HFFc6 (cell line): ENCODE measurements at places on chromosomes 4 and X. TPM values are rescaled to one million over a fixed set of nuclear protein-coding genes. Genes with fewer than 3 reads are reported as not detected.

FHDC1 gene
- 0.30 to 0.51 TPM (median 0.50 TPM) in 3 replicates for total RNA-seq

S100G gene
- not detected in 3 replicates for total RNA-seq

CHM gene
- total RNA-seq, result 21.0 and 23.2 TPM in 2 replicates

SETD7 gene
- 61.5 and 83.3 TPM in 2 replicates for total RNA-seq

CPE gene
- not detected in 3 replicates for total RNA-seq

NRK gene
- not detected in 3 replicates for total RNA-seq

SPANXA2 gene
- 1.3 to 207 TPM in 2 of 3 replicates, not detected in the other for total RNA-seq

OTUD6A gene
- not detected in 3 replicates for total RNA-seq

GLRA2 gene
- not detected in 3 replicates for total RNA-seq

CXCL3 gene
- 0.72 to 2.3 TPM (median 0.92 TPM) in 3 replicates for total RNA-seq

GRCh38 chrX:153685751-153686696 is 1.7 kb upstream of the SLC6A8 start:
- no peak overlapping the region for H3K4me3 ChIP-seq
- H3K27me3 ChIP-seq, result no peaks in the 10 kb centered on the region; the same call in 1 of the 2 replicates
- H3K4me1 ChIP-seq, result no peaks in the 10 kb centered on the region
- DNase-seq, result no peak

DNA sequence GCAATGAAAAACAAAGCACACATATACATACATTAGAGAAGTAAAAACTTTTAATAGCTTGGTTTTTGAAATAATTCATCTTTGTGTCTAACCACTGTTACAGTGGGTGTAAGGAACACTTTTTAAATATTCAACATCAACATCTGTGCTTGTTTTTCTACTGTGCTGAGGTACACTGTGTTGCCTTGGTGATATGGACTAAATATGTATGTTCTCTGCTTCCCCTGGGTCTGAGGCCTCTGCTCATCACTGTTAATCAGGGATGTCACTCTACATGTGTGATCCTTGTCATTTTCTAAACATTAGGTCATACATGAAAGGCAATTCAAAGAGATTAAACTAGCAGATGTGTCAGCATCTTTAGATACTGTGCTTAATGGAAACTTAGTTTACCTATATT is 10.9 kb downstream of the MCTS1 start:
- H3K4me3 ChIP-seq, result no peak overlapping the region
- H3K36me3 ChIP-seq, result peaks cover 15% of the 10 kb centered on the region
- peak overlapping the region; percentile 65 for H3K27ac ChIP-seq

DNA sequence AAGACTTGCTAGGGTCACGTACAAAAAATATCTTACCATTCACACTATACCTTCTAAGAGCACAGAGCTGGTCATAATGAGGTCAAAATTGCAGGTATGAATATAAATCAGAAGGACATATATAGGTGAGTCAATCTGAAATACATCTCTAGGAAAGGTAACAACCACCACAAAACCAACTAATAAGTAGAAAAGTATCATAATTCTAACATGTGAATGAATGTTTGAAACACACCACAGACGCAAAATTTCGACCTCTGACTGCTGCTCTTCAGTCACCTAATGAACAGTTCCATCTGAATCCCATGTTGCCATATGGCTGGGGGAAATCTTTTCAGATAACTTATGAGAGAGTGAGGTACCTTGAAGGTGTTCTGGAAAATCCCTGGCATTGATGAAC is 22.1 kb downstream of the STAP1 start:
- no peak overlapping the region for H3K4me3 ChIP-seq
- H3K4me1 ChIP-seq, result no peaks in the 10 kb centered on the region
- no peak for DNase-seq
- H3K27me3 ChIP-seq, result peaks cover 12% of the 10 kb centered on the region; the same call in 1 of the 2 replicates
- no peaks in the 10 kb centered on the region for H3K36me3 ChIP-seq
- H3K27ac ChIP-seq, result no peak overlapping the region

DNA sequence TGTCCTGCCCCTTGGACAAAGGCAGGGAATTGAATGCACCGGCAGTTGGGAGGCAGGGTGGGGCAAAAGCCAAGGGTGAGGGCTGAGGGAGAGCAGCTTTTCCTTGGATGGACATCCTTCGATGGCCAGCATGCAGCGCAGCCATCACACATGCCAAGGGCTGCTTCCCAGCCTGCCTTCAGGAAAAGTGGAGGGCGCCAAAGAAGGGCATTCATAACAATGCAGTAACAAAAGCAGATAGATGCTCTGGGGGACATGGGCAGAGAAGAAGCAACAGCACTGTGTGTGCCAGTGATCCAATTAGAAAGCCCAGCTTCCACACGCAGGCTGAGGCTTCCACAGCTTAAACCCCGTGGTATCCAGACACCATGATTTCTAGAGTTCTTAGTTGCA is 71.5 kb downstream of the TSPAN5 start:
- H3K4me3 ChIP-seq, result no peak overlapping the region
- H3K4me1 ChIP-seq, result peaks cover 62% of the 10 kb centered on the region

GRCh38 chrX:7127056-7127455 is 20.5 kb upstream of the STS start:
- H3K4me3 ChIP-seq, result no peak overlapping the region
- H3K27ac ChIP-seq, result no peak overlapping the region
- peaks cover 14% of the 10 kb centered on the region; the same call in 1 of the 2 replicates for H3K36me3 ChIP-seq
- H3K4me1 ChIP-seq, result peaks cover 24% of the 10 kb centered on the region

DNA sequence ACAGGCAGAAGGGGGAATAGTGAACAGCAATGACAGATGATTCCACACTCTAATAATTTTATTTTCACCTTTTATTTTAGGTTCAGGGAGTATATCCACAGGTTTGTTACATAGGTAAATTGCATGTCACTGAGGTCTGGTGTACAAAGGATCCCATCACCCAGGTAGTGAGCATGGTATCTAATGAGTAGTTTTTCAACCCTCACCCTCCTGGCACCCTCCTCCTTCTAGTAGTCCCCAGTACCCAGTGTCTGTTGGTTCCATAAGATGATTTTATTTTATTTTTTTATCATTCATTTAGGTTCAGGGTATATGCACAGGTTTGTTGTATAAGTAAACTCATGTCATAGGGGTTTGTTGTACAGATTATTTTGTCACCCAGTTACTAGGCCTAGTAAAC is 58.6 kb upstream of the UGT8 start:
- no peak overlapping the region for H3K4me3 ChIP-seq
- no peaks in the 10 kb centered on the region for H3K36me3 ChIP-seq
- no peaks in the 10 kb centered on the region for H3K27me3 ChIP-seq
- H3K4me1 ChIP-seq, result no peaks in the 10 kb centered on the region

GRCh38 chr4:125104616-125105015 is 210.1 kb upstream of the FAT4 start:
- H3K27me3 ChIP-seq, result no peaks in the 10 kb centered on the region; the same call in 1 of the 2 replicates
- H3K36me3 ChIP-seq, result no peaks in the 10 kb centered on the region
- H3K4me1 ChIP-seq, result peaks cover 36% of the 10 kb centered on the region
- peak overlapping the region; percentile 77 for H3K27ac ChIP-seq
- peak; percentile 42 for DNase-seq

- no peak overlapping the region for H3K27ac ChIP-seq
- H3K4me1 ChIP-seq, result peaks cover 32% of the 10 kb centered on the region; the same call in 1 of the 2 replicates
- no peak overlapping the region for H3K4me3 ChIP-seq
- H3K36me3 ChIP-seq, result no peaks in the 10 kb centered on the region; the same call in 1 of the 2 replicates
Observed at GRCh38 chr4:76380561-76380960, 40.4 kb downstream of the CCDC158 start.

DNA sequence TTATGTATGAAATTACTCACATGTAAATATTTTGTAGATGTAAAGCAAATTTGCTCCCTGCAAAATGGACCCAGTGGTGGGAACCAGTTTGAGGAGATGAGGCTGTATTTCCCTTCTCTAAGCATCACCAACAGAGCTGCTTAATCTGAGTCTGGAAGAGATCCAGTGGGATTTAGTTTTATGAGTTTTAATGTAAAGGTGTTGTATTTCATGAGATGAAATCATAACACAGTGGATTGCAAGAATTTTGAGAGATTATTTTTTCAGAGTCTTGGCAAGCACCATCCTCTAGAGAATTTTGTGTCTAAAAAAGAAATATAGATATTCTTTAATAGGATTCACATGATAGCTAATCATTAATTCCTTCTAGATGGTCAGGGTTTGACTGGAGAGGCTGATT is 35.6 kb upstream of the SFRP2 start:
- H3K36me3 ChIP-seq, result no peaks in the 10 kb centered on the region
- H3K27ac ChIP-seq, result no peak overlapping the region
- H3K4me3 ChIP-seq, result no peak overlapping the region
- H3K27me3 ChIP-seq, result peaks cover 3% of the 10 kb centered on the region; the same call in 1 of the 2 replicates
- H3K4me1 ChIP-seq, result no peaks in the 10 kb centered on the region
- DNase-seq, result no peak

GRCh38 chr4:185305979-185306442 is 89.7 kb downstream of the LRP2BP start:
- peak overlapping the region; percentile 95 for H3K27ac ChIP-seq
- peak overlapping the region; percentile 53 for H3K4me3 ChIP-seq
- peaks cover 15% of the 10 kb centered on the region for H3K36me3 ChIP-seq
- H3K27me3 ChIP-seq, result no peaks in the 10 kb centered on the region; the same call in 1 of the 2 replicates
- H3K4me1 ChIP-seq, result peaks cover 51% of the 10 kb centered on the region
- peak; percentile 99 for DNase-seq

DNA sequence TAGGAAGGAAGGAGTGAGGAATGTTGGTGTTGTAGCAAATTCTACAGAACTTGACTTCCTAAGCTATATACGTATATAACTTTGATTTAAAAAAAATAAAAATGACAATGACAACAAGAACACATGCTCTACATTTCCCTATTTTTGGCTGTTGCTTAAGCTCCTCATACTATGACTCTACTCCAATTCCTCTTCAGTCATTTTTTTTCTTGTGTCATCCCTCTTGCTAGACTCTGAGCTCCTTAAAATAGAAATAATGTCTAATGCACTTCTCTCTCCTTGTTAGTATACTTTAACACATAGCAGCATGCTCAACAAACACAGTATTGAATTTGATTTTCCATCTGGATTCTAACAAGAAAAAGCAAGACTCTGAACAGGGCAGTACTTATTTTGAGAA is 144.0 kb downstream of the HDX start:
- no peak for DNase-seq
- H3K27ac ChIP-seq, result no peak overlapping the region
- no peaks in the 10 kb centered on the region for H3K27me3 ChIP-seq
- peaks cover 17% of the 10 kb centered on the region for H3K4me1 ChIP-seq
- no peak overlapping the region for H3K4me3 ChIP-seq

DNA sequence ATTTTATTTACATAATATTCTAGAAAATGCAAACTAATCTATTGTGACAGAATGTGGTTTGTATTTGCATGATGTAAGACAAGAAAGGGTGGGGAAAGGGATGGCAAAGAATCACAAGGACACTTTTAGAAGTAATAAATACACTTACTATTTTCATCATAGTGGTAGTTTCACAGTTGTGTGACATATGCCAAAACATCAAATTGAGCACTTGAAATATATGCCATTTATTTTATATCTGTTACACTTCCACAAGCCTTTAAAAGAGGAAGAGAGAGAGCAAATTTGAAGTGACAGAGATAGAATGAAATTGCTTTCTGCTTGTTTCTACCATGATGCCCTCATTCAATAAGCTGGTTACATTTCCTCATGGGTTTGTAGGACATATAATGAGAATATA is 230.0 kb upstream of the NWD2 start:
- no peak for DNase-seq
- no peaks in the 10 kb centered on the region; the same call in 1 of the 2 replicates for H3K27me3 ChIP-seq
- H3K27ac ChIP-seq, result no peak overlapping the region
- H3K4me1 ChIP-seq, result no peaks in the 10 kb centered on the region
- no peaks in the 10 kb centered on the region for H3K36me3 ChIP-seq
- no peak overlapping the region for H3K4me3 ChIP-seq

- no peaks in the 10 kb centered on the region for H3K4me1 ChIP-seq
- no peak for DNase-seq
- no peak overlapping the region for H3K27ac ChIP-seq
- H3K27me3 ChIP-seq, result no peaks in the 10 kb centered on the region
- H3K4me3 ChIP-seq, result no peak overlapping the region
- H3K36me3 ChIP-seq, result no peaks in the 10 kb centered on the region
Observed at GRCh38 chrX:14235004-14235403, 205.3 kb upstream of the GEMIN8 start.

DNA sequence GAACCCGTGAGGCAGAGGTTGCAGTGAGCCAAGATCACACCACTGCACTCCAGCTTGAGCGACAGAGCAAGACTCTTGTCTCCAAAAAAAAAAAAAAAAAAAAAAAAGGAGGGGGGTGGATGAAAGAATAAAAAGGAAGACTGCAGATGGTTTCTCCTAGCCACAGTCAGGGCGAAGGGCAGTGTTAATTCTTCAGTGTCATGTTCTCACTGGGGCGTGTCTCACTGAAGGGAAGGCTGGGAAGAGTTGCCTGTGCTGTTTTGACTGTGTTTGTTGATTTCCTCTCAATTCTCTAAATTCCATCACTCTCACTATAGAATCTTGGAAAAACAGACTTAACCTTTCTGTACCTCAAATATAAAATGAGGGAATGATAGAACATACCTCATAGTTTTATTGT is 71.6 kb upstream of the DHX15 start:
- no peaks in the 10 kb centered on the region for H3K36me3 ChIP-seq
- H3K4me1 ChIP-seq, result no peaks in the 10 kb centered on the region; the same call in 1 of the 2 replicates
- no peak for DNase-seq

DNA sequence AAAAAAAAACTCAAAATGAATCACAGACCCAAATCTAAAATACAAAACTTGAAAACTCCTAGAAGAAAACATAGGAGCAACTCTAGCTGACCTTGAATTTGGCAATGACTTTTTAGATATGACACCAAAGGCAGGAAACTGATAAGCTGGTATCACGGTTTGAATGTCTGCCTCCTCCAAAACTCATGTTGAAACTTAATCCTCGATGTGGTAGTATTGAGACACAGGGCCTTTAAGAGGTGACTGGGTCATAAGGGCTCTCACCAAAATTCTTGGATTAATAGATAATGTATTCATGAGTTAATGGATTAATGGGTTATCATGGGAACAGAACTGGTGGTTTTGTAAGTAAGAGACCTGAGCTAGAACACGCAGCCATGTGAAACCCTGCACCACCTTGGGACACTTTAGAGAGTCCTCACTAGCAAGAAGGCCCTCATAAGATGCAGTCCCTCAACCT is 40.5 kb downstream of the FRYL start:
- H3K27ac ChIP-seq, result no peak overlapping the region
- DNase-seq, result no peak
- no peak overlapping the region for H3K4me3 ChIP-seq
- peaks cover 10% of the 10 kb centered on the region; the same call in 1 of the 2 replicates for H3K36me3 ChIP-seq
- no peaks in the 10 kb centered on the region for H3K27me3 ChIP-seq
- H3K4me1 ChIP-seq, result peaks cover 25% of the 10 kb centered on the region
